Stimulated activated CD8-positive, alpha-beta memory T cell treated with anti-CD3 and anti-CD28 coated beads, Interleukin-2, amount 100 ng/mL, for 48 hours (primary cell): ENCODE measurements at places on chromosomes 1 and 21.

GRCh38 chr21:34733852-34734251 is 65.1 kb downstream of the CLIC6 start:
- no peak for DNase-seq

DNA sequence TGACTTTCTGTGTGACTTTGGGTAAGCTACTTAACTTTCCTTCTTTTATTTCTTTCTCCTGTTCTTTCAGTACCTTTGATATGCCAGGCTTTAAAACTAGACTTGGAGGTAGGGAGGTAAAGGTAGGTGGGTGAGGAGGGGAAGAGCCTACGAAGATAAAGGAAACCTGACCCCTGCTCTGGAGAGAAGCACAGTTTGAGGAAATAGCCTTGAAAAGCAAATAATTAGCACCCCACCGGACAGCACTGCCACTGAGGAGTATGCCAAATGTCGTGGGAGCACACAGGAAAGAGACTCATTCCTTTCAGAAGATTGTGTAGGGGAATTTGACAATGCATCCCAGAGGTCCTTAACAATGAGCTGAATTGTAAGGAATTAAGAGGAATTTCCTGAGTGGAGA is 65.2 kb upstream of the SPAG17 start:
- DNase-seq = no peak

DNA sequence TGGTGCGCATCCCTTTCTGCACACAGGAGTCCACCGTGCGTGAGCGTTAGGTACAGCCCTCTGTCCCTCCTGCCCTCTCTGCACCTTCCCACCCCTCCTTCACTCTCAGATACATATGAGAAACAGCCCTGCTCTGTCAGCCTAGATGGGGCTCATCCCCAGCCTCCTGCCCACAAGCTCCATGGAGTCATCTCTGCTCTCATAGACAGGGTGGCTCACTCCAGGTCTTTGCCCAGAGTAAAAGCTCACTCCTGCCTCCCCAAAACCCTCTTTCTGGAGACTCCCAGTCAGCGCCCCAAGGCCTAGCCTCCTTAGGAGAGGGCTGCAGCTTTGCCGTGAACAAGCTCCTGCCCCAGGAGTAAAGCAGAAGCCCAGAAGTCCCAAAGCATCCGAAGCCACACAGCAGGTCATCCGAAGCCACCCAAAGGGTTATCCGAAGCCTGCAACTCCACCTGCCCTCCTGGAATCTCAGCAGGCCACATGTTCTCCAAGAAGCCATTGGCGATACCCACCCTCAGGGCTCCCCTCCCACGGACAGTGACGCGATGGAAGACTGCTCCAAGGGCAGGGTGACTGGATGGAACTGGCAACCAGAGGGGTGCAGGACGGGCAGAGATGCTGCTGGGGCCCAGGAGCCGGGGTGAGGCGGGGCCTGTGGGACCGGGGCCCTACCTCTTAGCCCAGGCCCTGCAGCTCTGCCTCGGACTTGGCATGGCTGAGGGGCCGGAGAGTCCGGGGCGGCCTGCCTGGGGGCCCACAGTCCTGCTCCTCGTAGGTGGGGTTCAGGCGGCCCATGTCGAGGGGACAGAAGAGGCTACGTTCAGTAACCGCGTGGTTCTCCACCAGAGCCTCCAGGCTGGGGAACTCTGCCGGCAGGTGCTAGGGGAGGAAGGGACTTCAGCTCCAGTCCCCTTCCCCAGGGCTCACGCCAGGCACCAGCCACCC is 3.6 kb upstream of the KIF17 start:
- no peak for DNase-seq

DNA sequence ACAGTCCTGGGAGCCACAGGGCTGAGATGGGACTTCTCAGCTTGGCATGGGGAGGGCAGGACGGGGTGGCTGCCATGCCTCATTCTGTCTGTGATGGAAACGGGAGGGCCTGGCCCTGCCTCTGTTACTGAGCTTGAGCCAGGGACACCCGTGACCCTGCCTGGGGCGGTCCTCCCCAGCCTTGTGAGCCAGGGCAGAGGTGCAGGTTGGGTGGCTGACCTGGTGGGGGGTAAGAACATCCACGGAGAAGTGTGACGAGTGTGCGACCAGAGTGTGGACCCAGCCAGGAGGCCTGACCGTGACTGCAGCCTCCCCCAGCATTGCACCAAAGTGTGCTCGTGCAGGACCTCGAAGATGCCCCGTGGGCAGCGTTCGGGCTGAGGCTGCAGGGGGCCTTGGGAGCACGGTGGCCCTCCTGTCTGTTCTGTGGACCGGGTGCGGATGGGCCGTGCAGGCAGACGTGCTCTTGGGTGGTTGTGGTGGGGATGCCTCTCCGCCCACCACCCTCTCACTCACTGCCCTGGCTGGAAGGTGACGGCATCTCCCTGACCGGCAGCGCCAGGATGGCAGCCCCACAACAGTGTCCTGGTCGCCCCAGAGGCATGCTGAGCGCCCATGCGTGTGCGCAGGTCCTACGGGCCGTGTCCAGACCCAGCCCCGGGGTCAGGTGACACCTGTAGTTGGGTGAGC is 45.4 kb downstream of the SKI start:
- no peak for DNase-seq

- DNase-seq = no peak
Observed at GRCh38 chr1:59716832-59717231, 97.9 kb upstream of the HOOK1 start.

GRCh38 chr1:167722152-167722869 is 529 bp downstream of the MPZL1 start:
- no peak for DNase-seq

- DNase-seq = no peak
Observed at GRCh38 chr1:228836427-228836826, 101.1 kb downstream of the RHOU start.
